Stimulated activated CD4-positive, alpha-beta T cell treated with anti-CD3 and anti-CD28 coated beads, Interleukin-15, amount 100 ng/mL, for 48 hours (primary cell): ENCODE measurements at places on chromosomes 3 and 15.

GRCh38 chr15:68463444-68463843, 31.5 kb upstream of the ITGA11 start:
- no peak for DNase-seq

DNA sequence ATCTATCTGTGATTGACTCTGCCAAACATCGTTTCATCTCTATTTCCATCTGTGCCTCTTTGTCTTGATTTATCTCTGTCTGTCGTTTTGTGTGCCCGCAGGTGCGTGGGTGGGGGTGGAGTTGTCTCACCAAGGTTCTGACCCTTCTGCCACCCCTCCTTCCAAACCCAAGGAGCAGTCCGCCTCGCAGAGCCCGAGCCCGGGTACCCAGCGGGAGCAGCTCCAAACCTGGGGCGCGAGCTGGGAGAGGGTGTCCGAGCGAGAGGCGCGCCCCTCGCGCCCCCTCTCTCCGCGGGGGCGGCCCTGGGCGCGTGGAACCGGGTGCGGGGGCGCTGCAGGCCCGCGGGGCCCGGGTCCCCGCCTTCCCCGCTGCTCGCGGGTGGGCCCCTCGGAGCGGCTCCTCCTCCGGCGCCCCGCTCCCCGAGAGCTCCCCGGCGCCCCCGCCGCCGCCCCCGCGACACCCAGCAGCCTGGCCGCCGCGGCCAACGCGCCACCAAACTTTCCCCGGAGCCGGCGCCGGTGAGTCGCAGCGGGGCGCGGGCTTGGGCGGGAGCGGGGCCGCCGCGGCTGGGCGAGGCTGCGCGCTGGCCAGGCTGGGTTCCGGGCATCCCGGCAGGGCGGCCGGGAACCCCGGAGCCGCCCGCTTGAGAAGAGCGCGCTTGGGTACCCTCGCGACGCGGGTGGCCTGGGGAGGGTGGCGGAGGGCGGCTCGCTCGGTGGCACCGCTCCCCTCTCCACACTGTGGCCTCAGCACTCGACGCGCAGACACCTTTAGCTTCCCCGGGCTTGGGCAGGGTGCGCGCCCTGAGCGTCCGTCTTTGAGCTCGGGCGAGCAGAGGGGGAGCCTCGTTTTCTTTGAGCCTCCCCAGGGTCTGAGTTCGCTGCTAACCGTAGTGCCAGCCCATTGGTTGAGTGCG, at the start of gene HRH1:
HRH1 (plus strand) TSS at position 458 of the 917 bp plus-strand sequence. CDS start 104,545 bp downstream, outside the sequence.
- DNase-seq, result no peak

DNA sequence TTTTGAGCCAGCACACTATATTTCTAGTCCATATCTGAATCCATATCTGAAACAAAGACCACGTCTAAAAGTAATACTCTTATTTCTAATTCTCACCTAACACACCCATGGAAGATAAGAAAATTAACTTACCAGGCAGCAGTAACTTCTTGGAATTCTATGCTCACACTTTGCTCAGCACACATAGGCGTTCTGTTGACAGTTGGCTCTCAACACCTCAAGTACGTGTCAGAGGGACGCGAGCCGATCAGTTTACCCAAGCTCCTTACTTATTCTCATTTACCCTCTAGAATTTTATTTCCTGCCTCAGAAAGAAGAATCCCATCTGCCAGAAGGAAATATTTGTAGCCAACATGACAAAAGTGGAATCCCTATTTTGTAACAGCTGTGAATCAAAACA, 911.9 kb downstream of the FHIT start:
- DNase-seq, result no peak

- no peak for DNase-seq
These were observed 207.5 kb downstream of the CADPS start for GRCh38 chr3:62667714-62668113.

GRCh38 chr3:69901802-69902201, 97.7 kb upstream of the SAMMSON start:
- no peak for DNase-seq

GRCh38 chr15:81893182-81893835, 152.5 kb downstream of the MEX3B start:
- DNase-seq, result no peak

- no peak for DNase-seq
These were observed 243.9 kb upstream of the UMPS start for GRCh38 chr3:124486324-124486723.

GRCh38 chr3:47394140-47394870, 13.5 kb downstream of the PTPN23 start:
- no peak for DNase-seq

DNA sequence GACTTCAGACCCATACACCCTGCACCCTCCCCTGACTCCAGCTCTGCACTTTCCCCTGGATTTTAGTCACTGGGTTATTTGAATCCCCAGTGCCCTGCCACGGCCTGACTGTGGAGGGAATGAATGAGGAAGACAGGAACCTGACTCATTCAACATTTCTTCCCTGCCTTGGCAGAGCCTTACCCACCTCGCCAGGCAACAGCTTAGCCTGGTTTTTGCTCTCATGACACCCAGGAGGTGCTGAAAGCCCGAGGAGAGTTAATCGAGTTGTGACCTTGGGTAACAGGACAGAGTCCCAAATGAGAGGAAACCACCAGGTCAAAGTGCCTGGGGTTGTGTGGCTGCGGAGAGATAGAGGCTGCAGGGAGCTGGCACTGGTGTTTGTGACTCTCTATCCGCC, 128.3 kb downstream of the SMAD6 start:
- no peak for DNase-seq

- DNase-seq, result no peak
These were observed 41.9 kb downstream of the ABHD2 start for GRCh38 chr15:89130201-89130600.
